ENCODE measurements at places on chromosomes 3 and 15. TPM values are rescaled to one million over a fixed set of nuclear protein-coding genes. Genes with fewer than 3 reads are reported as not detected.
A peak's percentile ranks its signal among the peaks of the same experiment; 100 is the strongest.

Gene AP3B2
- 0.33 TPM for total RNA-seq

Gene GP5
- 0.14 TPM for total RNA-seq

Gene SERPINI2
- total RNA-seq, result 0.19 TPM

DNA sequence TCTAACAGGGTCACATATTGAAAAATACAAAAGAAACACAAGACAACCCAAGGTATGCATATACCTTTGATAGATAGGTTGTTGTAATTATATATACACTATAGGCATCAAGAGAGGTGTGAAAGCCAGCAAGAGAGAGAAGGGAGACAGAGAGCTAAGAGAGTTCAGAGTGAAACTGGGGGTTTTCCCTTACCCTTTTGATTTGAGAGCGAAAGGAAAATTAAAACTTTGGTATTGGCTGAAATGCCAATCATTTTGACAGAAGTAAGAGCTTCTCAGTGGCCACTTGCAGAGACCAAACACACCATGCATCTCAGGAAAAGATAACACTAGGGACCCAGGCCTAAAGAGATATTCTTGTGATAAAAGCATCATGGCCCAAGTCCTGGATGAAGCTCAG, 183.6 kb downstream of the SHOX2 start:
- DNase-seq, result no peak

- DNase-seq, result peak; percentile 32
Measured at GRCh38 chr3:119322021-119322834, 28.0 kb downstream of the ARHGAP31 start.

- DNase-seq, result no peak
Measured at GRCh38 chr3:132573797-132574211, 23.3 kb upstream of the ACKR4 start.

DNA sequence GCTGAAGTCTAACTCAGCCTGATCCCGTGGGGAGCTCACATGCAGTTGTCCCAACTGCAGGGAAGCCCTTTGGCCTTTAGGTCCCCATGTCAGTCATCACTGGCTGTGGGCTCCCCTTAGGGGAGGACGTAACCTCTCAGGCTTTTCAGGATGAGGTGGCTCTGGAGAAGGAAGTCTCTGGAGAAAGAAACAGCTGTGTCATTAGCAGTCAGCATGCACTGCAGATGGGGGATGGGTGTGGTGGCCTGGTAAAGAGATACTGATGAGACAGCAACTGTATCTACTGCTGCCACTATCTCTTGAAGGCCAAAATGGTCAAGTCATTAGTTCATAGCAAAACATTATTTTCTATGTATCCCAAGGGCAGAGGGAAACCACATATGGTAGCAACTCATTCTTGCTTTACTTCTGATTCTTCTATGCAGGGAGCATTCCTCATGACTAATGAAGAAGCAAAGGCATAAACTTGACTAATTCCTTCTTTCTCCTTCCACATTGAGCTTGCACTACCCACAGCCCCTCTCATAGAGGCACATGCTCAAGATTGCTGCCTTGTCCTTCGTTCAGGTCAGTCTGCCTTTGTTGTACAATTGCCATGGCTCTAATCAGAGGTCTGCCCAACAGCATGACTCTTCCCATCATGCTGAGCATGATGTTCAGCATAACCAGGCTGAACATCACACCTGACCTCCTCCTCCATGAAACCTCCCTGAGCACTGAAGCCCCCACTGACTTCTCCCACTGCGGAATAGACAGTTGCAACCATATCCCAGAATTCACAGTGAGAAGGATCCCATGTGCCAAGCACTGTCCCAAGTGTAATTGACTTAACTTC, 47.8 kb upstream of the TMEM158 start:
- DNase-seq, result no peak

Measured in thymus (tissue), 14 donors.